ENCODE measurements at places on chromosomes 5 and 9.

GRCh38 chr9:132156262-132156661 is 5.6 kb upstream of the NTNG2 start:
- no peak for DNase-seq

DNA sequence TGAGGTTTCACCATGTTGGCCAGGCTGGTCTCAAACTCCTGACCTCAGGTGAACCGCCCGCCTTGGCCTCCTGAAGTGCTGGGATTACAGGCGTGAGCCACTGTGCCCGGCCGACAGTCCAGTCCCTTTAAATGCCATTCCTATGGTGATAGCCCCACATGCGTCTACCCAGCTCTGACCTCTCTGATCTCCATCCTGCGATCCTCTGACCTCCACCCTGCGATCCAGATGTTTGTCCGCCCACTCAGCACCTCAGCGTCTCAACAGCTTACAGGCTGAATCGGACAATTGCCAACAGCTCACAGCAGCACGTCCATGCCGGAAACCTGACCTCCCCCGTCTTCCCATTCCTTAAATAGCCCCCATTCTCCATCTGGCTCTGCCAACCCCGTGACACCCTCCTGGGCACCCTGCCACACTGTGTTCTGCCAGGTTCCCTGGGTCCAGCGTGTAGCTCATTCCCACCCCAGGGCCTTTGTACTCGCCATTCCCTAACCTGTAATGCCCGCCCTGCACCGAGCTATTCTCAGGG is 44.0 kb upstream of the RNU6ATAC start:
- DNase-seq, result no peak

DNA sequence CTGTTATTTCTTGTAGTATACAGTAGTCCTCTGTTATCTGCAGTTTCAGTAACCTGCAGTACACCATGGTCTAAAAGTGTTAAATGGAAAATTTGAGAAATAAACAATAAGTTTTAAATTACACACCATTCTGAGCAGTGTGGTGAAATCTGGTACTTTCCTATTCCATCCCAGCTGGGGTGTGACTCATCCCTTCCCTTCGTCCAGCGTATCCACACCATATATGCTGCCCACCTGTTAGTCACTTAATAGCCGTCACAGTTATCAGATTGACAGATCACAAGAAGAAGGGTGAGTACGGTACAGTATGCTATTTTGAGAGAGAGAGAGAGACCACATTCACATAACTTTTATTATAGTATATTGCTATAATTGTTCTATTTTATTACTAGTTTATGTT is 28.9 kb downstream of the FAM151B start:
- no peak for DNase-seq

DNA sequence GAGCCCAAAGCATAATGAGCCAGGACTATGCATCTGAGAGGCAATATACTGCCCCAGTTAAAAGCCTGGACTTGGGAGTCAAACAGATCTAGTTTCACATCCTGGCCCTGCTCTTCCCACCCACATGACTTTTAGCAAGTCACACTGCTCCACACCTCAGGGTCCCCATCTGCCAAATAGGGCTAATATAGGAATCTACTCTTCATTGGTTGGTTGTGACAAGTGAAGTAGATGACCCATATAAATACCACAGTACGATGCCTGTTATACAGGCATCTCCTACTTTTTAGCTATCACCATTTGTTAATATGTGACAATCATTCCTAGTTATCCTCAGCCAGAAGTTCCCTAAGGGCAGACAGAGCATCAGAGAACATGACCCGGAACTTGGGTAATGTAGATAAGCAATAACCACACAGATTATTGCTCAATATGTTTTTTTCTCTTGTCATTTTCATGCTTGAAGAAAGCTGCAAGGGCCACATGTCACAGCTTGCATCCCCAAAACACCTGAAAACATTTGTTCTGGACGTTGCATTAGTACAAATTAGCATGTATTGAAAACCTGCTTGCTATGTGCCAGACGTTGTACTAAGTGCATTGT is 20.4 kb downstream of the ADAM19 start:
- DNase-seq, result no peak

DNA sequence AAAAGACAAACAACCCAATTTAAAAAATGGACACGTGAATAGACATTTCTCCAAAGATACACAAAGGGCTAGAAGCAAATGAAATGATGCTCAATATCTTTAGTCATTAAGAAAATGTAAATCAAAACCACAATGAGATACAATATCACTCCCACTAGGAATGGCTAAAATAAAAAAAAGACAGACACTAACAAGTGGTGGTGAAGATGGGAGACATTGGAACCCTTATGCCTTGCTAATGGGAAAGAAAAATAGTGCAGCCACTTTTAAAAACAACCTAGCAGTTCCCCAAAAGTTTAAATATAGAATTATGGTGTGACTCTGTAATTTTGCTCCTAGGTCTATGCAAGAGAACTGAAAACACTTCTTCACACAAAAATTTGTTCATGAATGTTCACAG is 40.7 kb downstream of the SH3TC2 start:
- DNase-seq, result no peak

DNA sequence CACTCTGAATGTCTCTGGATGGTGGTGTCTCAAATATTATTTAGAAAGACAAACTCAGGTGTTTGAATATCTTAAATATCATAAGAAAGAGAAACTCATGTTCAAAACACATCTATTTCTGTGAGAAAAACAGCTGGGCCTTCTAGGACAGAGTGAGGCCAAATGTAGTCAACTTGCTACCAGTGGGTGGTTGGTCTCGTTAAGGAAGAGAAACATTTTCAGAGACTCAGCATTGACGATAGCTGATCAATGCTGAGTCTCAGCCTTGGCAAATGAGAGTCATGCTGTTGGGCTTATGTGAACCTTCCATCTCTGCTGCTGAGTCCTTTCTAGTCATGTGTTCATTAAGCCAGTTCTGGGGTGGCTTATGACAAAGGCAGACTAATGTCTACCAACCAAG is 418.0 kb downstream of the CETN3 start:
- DNase-seq, result no peak

- no peak for DNase-seq
Measured at GRCh38 chr9:98306384-98307145, 51.1 kb upstream of the TBC1D2 start.

Measured in NCI-H345 (cell line).